ENCODE measurements at places on chromosomes 4 and X. TPM values are rescaled to one million over a fixed set of nuclear protein-coding genes. Genes with fewer than 3 reads are reported as not detected.

DOCK11 gene
- total RNA-seq, result 36.3 TPM

GALNTL6 gene
- total RNA-seq, result not detected

- no peaks in the 10 kb centered on the region for H3K36me3 ChIP-seq
- H3K27ac ChIP-seq, result no peak overlapping the region
- no peak for DNase-seq
Observed at GRCh38 chr4:1623400-1623799, 60.7 kb downstream of the FAM53A start.

NSDHL gene
- 8.0 TPM for total RNA-seq

DNA sequence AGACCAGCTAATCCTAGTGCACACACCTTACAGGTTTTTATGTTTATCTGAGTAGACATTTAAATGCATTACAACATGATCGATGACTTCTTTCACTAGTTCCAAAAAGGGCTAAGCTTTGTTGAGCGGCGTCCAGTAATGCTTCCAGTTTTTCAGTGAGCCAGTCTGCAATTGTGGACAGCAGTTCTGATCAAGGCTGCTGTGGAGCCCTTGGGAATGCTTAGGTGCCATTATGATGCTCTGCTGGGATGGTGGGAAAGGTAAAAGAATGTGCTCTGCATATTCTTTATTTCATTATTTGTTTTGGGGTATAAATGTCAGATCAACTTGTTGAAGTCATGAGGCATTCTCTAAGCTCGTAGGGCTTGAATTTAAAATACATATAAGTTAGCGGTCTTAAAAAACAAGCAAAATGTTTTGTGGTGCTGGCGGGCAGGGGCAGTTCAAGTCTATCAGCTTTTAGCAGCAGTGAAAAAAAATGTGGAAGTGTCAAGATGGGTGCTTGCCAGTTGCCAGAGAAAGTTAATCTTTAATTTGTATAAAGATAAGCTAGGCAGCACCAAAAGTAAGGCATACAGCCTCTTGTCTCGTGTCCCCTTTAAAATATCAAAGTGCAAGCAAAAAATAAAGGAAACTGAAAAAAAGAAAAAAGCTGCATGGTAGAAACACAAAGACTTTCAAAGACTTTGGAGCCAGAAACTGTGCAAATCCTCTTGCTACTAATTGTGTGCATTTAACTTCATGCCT lies 5.8 kb downstream of the MID1IP1 start:
- H3K4me3 ChIP-seq, result no peak overlapping the region
- DNase-seq, result no peak
- H3K27me3 ChIP-seq, result no peaks in the 10 kb centered on the region

DNA sequence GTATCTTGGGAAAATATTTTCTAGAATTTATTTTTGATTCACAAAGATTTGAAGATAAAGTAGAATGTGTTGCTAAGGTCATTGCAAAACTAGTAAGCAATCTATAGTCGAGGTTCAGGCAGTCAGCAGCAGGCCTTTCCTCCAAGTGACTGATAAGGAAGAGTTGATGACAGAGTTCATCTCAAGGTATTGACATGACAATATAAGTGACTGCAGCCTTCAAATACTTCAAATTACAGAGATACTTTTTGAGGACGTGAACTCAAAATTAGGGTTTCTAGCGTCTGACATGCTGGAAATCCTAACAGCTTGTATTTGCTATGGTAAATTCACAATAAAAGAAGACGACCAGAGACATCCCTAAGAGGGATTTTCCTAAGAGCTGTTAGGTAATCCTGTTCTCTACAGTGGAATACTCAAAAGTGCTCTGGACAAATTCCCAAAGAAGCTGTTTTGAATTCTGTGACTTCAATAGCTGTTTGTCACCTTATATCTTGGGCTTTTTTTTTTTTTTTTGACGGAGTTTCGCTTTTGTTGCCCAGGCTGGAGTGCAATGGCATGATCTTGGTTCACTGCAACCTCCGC lies 7.4 kb downstream of the ARHGAP10 start:
- DNase-seq, result no peak
- peaks cover 80% of the 10 kb centered on the region for H3K4me1 ChIP-seq
- H3K27ac ChIP-seq, result no peak overlapping the region
- H3K36me3 ChIP-seq, result no peaks in the 10 kb centered on the region
- H3K4me3 ChIP-seq, result no peak overlapping the region

- no peak overlapping the region for H3K4me3 ChIP-seq
- H3K36me3 ChIP-seq, result no peaks in the 10 kb centered on the region
- no peak for DNase-seq
- H3K4me1 ChIP-seq, result peaks cover 28% of the 10 kb centered on the region
- H3K27ac ChIP-seq, result peak overlapping the region; percentile 47
Observed at GRCh38 chr4:57077550-57078343, 32.4 kb downstream of the IGFBP7 start.

GRCh38 chr4:123838474-123838873 lies 441.9 kb downstream of the SPRY1 start:
- no peaks in the 10 kb centered on the region for H3K36me3 ChIP-seq
- H3K27me3 ChIP-seq, result no peaks in the 10 kb centered on the region
- no peaks in the 10 kb centered on the region for H3K4me1 ChIP-seq
- no peak for DNase-seq
- no peak overlapping the region for H3K27ac ChIP-seq

GRCh38 chr4:114924311-114924710 lies 189.1 kb downstream of the NDST4 start:
- H3K4me3 ChIP-seq, result no peak overlapping the region
- no peaks in the 10 kb centered on the region for H3K4me1 ChIP-seq
- H3K27me3 ChIP-seq, result no peaks in the 10 kb centered on the region
- no peak overlapping the region for H3K27ac ChIP-seq
- DNase-seq, result no peak

DNA sequence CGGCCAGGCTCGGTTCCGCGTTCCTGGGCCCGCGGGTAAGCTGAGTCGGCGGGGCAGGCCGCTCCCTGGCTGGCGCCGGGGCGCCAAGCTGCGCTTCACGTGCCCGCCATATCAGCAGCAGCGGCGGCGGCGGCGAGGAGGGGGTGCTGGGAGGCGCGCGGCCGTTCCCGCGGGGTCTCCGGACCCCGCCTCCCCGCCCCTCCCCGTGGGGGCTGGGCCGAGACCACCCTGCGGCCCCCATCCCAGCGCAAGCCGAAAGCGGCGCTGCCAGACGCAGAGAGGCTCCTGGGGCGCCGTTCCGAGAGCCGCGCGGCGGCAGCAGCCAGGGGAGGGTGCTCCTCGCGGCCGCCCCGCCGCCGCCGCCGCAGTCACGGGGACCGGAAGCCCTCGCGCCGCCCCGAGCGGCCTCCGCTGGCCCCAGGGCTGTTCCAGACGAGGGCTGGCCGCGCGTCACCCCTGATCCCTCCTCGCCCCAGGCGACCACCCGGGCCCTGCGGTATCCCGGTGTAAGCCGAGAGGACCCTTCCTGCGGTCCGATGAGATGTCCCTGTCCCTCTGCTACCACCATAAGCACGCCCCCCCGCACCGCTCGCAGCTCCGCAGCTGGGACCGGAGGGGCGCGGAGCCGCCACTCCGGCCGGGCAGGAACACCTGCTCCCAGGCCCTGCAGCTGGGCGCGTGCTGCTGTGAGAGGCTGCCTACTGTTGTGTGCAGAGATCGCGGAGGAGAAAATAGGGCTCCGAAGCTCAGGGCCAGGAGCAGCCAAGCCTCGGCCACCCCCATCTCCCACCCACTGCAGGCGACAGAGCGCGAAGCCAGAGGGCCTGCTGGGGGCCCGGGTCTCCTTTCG lies 7.5 kb upstream of the BCOR start:
- H3K27ac ChIP-seq, result peak overlapping the region; percentile 65
- peaks cover 67% of the 10 kb centered on the region for H3K27me3 ChIP-seq
- DNase-seq, result no peak
- no peaks in the 10 kb centered on the region for H3K36me3 ChIP-seq

SGCB gene
- total RNA-seq, result 108 TPM

GRCh38 chr4:186844059-186844681 lies 120.5 kb upstream of the FAT1 start:
- H3K27me3 ChIP-seq, result no peaks in the 10 kb centered on the region
- DNase-seq, result no peak
- H3K27ac ChIP-seq, result peak overlapping the region; percentile 94
- H3K4me1 ChIP-seq, result no peaks in the 10 kb centered on the region
- peak overlapping the region; percentile 4 for H3K4me3 ChIP-seq

TLR10 gene
- under 0.01 TPM for total RNA-seq

GRCh38 chrX:17039826-17040225 lies 93.4 kb downstream of the REPS2 start:
- H3K4me3 ChIP-seq, result no peak overlapping the region
- no peaks in the 10 kb centered on the region for H3K27me3 ChIP-seq
- no peaks in the 10 kb centered on the region for H3K36me3 ChIP-seq
- no peak for DNase-seq

DNA sequence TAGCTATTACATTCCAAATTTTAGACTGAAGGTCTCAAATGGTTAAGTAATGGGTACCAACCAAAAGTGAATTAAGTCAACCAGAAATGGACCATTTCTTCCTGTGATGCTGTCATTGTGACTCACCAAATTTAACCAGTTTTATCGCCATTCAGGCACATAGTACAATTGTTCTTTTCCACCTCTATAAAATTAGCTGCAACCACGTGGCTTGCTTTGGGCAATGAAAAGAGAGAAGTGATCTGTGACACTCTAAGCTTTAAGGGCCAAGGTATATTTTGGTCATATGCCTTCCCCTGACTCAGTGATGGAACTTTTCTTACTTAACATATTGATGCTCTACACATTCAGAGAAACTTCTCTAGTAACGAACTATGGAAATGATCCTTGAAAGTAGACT lies 20.3 kb upstream of the PHF8 start:
- H3K4me3 ChIP-seq, result no peak overlapping the region
- DNase-seq, result no peak
- no peaks in the 10 kb centered on the region for H3K27me3 ChIP-seq
- H3K4me1 ChIP-seq, result no peaks in the 10 kb centered on the region
- H3K36me3 ChIP-seq, result no peaks in the 10 kb centered on the region

ARHGEF6 gene
- 27.6 TPM for total RNA-seq

- no peak overlapping the region for H3K4me3 ChIP-seq
- no peak for DNase-seq
- no peak overlapping the region for H3K27ac ChIP-seq
- H3K27me3 ChIP-seq, result peaks cover 10% of the 10 kb centered on the region
Observed at GRCh38 chrX:96841325-96841724, 42.4 kb upstream of the RPA4 start.

MFAP3L gene
- total RNA-seq, result 20.1 TPM

DNA sequence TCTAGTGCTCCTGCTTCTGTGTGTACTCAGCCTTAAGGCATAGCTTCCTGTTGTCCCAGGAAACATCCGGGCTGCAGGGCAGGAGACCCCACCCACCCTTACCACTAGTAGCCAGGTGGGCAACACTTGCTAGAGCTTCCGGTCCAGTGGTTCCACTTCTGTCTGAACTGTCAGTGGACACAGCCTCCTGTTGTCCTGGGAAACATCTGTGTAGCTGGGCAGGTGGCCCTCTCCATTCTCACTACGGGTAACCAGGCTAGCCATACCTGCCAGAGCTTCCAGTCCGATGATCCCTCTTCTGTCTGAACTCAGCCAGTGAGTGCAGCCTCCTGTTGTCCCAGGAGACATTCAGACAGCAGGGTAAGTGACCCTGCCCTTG lies 372.2 kb downstream of the INPP4B start:
- no peaks in the 10 kb centered on the region for H3K4me1 ChIP-seq
- no peak for DNase-seq
- no peaks in the 10 kb centered on the region for H3K36me3 ChIP-seq
- no peak overlapping the region for H3K4me3 ChIP-seq

DNA sequence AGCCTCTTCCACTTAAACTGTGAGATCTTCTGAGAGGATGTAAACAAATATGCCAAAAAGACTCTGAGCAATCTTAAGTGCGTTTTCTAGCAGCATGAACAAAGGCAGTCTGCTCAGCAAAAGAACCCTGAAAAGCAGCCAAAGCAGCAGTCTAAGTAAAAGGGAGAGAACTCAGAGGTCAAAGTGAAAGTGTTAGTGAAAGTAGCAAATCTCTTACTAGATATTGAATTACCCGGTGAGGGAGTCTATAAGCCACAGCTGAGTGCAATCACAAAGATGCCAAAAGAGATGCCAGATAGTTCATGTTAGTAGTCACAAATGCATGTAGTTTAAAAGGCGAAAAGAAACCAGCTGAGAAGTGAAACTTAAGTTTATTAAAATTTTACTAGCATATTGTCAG lies 7.9 kb upstream of the GNRHR start:
- H3K27ac ChIP-seq, result peak overlapping the region; percentile 13
- no peaks in the 10 kb centered on the region for H3K27me3 ChIP-seq
- no peak overlapping the region for H3K4me3 ChIP-seq
- H3K4me1 ChIP-seq, result no peaks in the 10 kb centered on the region
- no peak for DNase-seq
- no peaks in the 10 kb centered on the region for H3K36me3 ChIP-seq

GRCh38 chr4:185875316-185875907 lies 63.4 kb upstream of the SORBS2 start:
- H3K36me3 ChIP-seq, result no peaks in the 10 kb centered on the region
- H3K4me1 ChIP-seq, result no peaks in the 10 kb centered on the region
- DNase-seq, result no peak
- H3K27ac ChIP-seq, result no peak overlapping the region

- no peak for DNase-seq
- H3K36me3 ChIP-seq, result no peaks in the 10 kb centered on the region
- H3K27ac ChIP-seq, result no peak overlapping the region
- H3K4me1 ChIP-seq, result no peaks in the 10 kb centered on the region
- peaks cover 5% of the 10 kb centered on the region for H3K27me3 ChIP-seq
- peak overlapping the region; percentile 45 for H3K4me3 ChIP-seq
Observed at GRCh38 chr4:41257906-41258305, 1.2 kb downstream of the UCHL1 start.

ZNF630 gene
- 5.3 TPM for total RNA-seq

UGDH gene
- 39.5 TPM for total RNA-seq

TEX13C gene
- total RNA-seq, result 0.21 TPM

GRCh38 chrX:49175435-49176274 lies 4.0 kb downstream of the PLP2 start:
- no peak for DNase-seq
- no peak overlapping the region for H3K4me3 ChIP-seq
- no peaks in the 10 kb centered on the region for H3K36me3 ChIP-seq
- H3K27ac ChIP-seq, result no peak overlapping the region

DNA sequence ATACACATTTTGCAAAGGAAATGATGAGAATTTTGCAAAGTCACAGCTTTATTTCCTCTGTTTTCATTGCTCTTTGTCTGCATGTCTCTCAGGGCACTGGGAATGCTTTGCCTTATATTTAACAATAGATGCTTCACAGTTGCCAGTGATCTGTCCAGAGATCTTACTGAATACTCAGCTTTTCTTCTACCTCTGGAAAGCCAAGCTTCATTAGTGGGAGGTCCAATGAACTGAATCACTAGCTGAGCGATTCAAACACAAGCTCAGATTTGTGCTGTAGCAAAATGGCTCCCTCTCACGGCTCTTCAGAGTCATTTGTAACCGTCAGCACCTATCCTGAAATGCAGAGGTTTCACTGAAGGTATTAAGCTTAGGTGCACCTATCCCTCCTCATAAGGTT lies 138.9 kb downstream of the DCLK2 start:
- no peaks in the 10 kb centered on the region for H3K36me3 ChIP-seq
- DNase-seq, result no peak
- no peaks in the 10 kb centered on the region for H3K27me3 ChIP-seq
- H3K4me3 ChIP-seq, result no peak overlapping the region

- no peaks in the 10 kb centered on the region for H3K27me3 ChIP-seq
- H3K36me3 ChIP-seq, result no peaks in the 10 kb centered on the region
- H3K4me3 ChIP-seq, result no peak overlapping the region
- no peak for DNase-seq
- no peak overlapping the region for H3K27ac ChIP-seq
Observed at GRCh38 chrX:8196776-8197175, 25.7 kb upstream of the VCX2 start.

STOX2 gene
- 15.7 TPM for total RNA-seq

TRPC5OS gene
- not detected for total RNA-seq

Measured in tibial nerve (tissue), 4 donors.